ENCODE measurements at places on chromosomes 5 and 9.

- no peak for DNase-seq
Measured at GRCh38 chr5:33523208-33523771, 82.5 kb downstream of the TARS1 start.

DNA sequence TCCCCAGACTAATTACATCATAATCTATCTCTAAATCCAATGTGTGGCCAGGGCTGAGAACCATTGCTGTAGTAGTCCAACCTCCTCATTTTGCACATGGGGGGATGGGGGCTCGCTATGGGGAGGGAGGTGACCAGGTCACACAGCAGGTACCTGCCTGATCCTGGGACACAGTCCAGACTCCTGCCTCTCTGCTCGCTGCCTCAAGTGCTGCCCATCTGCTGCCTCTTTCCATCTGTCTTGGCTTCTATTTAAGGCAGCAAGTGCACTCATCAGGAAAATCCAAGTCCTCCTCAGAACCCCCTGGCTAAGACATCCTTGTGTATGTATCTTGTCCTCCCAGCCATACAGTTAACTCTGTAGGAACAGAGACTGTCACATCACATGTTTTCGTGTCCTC lies 57.7 kb upstream of the FRRS1L start:
- no peak for DNase-seq

DNA sequence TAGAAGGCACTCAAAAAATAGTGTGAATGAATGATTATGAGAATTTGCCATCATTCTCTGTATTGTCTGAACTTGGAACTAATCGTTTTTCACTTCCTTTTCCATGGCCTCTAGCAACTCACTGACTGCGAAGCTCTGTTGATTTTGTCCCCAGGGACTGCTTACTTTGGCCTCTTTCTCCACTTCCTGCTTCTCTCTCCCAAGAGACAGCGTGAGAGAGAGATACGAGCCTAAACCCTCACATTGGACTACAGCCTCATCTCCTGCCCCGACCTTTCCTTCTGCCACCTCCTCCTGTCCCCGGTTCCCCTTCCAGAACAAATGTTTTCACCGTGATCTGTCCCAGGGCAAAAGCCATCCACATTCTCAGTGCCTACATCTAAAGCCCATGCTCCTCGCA lies 300.8 kb upstream of the PANK3 start:
- no peak for DNase-seq

- no peak for DNase-seq
Measured at GRCh38 chr9:93397661-93398373, 53.7 kb upstream of the FAM120A start.

- DNase-seq = no peak
Measured at GRCh38 chr5:96645091-96645490, 17.1 kb upstream of the CAST start.

DNA sequence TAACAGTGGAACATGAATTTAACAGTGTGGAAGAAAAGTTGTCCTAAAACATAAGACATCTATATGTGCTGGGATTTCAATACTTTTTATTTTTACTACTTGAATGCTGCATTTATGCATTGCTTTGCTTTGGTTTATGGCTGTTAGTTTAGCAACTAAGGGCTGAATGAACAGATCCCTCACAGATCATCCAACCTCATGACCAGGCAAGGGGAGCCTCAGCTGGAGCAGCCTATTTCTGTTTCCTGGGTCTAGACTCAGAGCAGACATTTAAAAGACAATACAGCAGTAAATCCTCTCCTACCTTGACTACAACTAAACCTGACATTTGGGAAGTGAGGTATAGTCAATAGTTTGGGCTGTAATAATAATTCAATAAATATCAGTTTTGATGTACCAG lies 163.3 kb downstream of the AUH start:
- DNase-seq = no peak

DNA sequence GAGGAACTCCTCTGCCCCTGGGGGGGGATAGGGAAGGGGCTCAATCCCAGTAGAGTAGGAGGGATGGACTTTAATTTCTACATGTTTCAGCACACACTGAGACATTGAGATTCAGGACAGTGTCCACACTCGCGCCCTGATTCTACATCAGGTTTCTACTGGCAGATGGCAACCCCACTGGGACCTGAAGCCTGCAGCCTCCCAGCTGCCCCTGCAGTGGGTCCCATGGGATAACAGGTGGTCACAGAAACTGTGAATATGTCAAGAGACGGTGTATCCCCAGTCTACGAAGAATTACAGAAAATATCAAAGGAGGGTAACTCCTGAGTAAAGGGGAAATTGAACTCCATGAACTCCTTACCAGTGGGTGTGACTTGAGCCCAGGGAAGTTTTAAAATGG lies 2.4 kb upstream of the TERT start:
- DNase-seq = no peak

DNA sequence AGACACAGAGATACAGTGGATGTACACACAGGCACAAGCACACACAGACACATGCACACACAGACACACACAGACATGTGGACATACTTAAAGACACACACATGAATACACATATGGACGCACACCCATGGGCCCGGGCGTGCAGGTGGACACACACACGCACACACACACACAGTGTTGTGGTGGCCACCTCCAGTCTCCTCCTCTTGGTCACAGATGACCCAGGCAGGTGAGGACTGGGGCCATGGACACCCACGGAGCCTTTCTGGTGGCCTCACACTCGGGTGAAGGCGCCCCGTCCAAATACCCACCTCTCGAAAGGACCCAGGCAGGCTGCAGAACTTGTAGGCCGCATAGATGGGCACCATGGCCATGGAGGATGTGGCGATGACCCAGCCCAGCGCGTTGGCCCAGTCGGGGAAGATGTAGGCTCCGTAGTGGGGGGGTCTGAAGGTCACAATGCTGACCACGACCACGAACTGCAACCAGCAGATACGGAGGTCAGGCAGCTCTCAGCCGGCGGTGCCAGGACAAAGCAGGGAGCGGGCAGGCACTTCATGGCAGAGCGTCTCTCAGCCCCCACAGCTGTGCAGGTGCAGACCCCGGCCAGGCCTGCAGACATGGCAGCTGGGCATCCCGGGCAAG lies 42.5 kb downstream of the SLC6A3 start:
- no peak for DNase-seq

- DNase-seq = no peak
Measured at GRCh38 chr5:116271446-116272025, 186.7 kb downstream of the COMMD10 start.

DNA sequence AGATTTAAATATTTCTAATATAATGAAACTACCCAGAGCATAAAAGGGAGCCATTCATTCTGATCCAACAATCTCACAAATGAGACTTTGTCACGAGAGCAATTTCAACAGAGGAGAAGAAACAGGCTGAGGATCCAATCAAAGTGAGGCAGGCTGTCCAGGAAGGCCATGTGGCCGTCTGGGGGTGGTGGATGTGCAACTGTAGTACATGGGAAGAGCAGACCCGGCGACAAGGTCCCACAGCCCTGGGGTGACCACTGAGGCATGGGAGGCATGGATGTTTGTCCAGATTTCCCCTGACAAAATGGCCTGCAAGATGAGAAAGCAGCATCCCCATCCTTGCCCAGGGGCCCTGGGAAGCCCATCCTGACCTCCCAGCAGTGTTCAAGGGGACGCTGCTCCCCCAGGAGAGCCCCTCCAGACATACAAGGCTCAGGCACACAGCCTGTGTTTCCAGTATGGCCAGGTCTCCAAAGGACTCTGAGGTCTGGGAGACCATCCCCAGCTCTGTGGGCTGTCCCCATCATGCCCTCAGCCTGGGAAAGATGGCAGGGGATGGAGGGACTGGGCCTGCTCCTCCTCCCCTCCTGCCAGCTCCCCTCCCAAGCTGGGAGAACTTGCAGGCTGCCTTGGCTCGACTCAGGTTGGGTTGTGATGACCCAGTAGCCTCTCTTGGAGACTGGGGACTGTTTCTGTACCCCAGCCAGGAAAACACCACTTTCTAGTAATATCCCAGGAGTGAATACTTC lies 27.5 kb upstream of the FCN2 start:
- DNase-seq = no peak

DNA sequence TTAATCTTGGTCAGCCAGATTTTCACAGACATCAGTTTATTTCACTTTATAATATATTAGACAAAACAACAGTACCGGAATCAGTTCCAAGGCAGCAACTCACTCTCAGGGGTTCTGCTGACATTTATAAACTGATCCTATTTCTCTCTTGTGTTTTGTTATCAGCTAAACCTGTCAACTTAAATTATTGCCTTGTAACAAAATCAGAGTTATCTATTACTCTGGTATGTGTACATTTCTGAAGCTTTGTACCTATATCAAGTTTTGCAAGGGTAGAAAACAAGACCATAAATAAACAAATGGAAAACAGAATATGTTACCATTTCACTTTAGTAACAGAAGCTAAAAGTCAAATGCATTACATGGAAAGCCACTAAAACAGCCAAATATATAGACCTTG lies 122.1 kb downstream of the SIL1 start:
- DNase-seq = no peak

GRCh38 chr5:160348080-160348479 lies 22.3 kb downstream of the C1QTNF2 start:
- DNase-seq = no peak

- no peak for DNase-seq
Measured at GRCh38 chr9:130053504-130054324, at the start of gene GPR107. TSS of gene GPR107 (plus strand) at chr9:130053906. CDS start at chr9:130053933, 27 bp downstream.

All from iPS DF 6.9 (cell line).